ENCODE measurements at places on chromosomes 6 and 20. TPM values are rescaled to one million over a fixed set of nuclear protein-coding genes. Genes with fewer than 3 reads are reported as not detected.

DNA sequence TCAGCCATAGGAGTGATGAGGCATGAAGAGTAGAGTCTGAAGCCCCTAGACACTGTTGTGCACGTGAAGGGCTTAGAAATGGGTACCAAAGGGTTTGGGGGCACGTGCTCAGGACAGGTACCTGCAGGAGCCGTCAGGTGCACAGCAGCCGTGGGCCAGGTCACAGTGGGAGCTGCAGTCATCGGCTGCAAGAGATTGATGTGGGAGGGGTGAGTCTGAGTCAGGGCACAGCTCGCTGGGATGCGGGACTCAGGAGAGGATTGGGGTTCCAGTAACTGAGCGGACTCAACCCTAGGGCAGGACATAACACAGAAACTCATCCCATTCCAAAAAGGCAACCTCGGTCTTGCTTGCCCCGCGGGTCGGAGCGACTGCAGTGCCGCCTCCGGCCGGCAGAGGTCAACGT, 1.1 kb downstream of the DLK2 start:
- DNase-seq = no peak

DNA sequence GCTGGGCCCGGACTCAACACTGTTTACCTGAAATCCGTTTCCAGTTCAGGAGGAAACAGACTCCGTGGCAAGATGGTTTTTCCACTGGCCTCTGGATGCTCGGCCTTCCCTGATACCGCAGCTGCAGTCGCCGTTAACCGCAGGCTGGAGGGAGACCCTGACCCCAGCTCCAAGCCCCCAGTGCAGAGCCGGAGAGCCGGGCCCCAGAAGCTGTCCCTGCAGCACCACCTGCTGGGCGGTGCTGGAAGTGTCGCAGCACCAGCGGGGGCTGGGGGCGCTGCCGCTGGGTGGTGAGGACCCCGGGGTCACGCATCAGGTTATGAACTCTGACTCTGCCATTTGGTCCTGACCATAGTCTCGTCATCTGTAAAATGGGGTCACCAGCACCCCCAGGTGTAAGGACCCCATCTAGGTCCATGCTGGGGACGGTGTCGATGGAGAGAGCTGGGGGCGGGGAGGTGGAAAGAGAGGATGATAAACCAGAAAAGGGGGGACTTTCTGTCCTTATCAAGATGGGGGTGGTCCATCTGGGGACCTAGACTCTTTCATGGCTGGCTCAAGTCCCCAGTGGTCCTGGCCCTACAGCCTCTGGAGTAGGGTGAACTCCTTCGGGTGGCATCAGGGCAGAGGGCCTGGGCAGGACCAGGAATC, 20.8 kb upstream of the CHRNA4 start:
- DNase-seq = no peak

Gene FAM162B
- 0.29 TPM for total RNA-seq

Gene LST1
- total RNA-seq = 0.09 TPM

Gene ALDH8A1
- total RNA-seq = not detected

Gene GLYATL3
- total RNA-seq = not detected

Measured in Daoy (cell line).